T-helper 17 cell (primary cell): ENCODE measurements at places on chromosomes 7 and 10.
A peak's percentile ranks its signal among the peaks of the same experiment; 100 is the strongest.

GRCh38 chr7:139828446-139828845, 618 bp upstream of the TBXAS1 start:
- peaks cover 27% of the 10 kb centered on the region for H3K4me1 ChIP-seq
- peak overlapping the region; percentile 83 for H3K4me3 ChIP-seq
- no peaks in the 10 kb centered on the region for H3K36me3 ChIP-seq
- DNase-seq = no peak
- peaks cover 5% of the 10 kb centered on the region for H3K27me3 ChIP-seq

DNA sequence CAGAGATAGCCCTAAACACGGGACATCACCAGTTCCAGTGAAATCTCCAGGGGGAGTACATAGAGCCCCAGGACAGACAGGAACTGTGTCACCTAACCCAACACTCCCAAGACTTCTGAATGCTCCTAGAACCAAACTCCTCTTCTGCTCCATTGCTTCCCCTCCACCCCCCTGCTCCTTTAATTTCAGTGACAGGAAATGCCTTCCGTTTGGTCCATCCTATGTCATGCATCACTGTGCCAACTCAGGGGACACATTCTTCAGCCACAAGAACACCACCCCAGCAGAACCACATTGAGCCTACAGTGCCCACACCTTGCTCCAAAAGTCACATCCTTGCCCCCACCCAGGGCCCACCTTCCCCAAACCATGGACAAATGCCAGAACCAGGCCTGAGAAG, 100.5 kb downstream of the KCNMA1 start:
- H3K27ac ChIP-seq = no peak overlapping the region
- H3K36me3 ChIP-seq = no peaks in the 10 kb centered on the region
- peaks cover 5% of the 10 kb centered on the region for H3K27me3 ChIP-seq
- no peak for DNase-seq
- H3K4me1 ChIP-seq = no peaks in the 10 kb centered on the region
- no peak overlapping the region for H3K4me3 ChIP-seq

GRCh38 chr7:127918130-127918529, 113.1 kb downstream of the LRRC4 start:
- H3K4me1 ChIP-seq = peaks cover 6% of the 10 kb centered on the region
- H3K36me3 ChIP-seq = no peaks in the 10 kb centered on the region
- no peaks in the 10 kb centered on the region for H3K27me3 ChIP-seq
- H3K27ac ChIP-seq = no peak overlapping the region
- DNase-seq = no peak
- no peak overlapping the region for H3K4me3 ChIP-seq

DNA sequence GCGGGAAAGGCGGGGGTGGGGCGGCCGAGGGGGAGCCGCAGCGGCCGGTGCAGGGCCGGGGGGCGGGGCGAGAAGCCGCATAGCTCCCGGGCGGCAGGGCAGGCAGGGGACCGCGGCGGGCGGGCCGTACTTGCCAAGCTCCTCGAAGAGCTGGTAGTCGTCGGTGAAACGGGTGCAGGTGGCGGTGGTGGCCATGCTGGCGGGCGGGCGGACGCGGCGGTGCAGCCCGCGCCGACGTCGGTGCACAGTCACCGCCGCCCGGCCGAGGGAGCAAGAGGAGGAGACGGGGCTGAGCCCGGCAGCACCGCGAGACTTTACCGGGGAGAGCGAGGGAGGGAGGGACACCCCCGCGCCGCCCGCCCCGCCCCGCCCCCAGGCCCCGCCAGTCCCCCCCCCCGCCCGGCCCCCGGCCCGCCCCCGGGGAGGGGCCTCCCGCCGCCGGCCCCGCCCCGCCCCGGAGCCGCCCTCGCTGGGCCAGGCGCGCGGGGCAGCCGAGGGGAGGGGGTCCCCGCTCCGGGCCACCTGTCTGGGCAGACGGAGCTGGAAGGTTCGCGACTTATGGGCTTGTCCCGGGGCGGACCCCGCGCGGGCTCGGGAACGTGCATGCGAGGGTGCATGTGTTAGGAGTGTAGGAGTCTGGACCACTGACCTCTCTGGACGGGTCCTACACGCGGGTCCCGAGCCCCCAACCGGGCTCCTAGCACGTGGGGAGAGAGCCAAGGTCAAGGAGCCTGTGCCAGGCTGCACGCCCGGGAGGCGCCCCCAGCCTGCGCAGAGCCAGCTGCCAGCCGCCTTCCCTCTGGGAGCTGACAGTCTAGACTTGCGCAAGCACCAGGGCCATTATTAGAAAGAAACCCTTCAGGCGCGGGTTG, at the start of gene CAMK2G:
Gene CAMK2G (minus strand): TSS at position 289 of the 872 bp plus-strand sequence. CDS start 94 bp downstream, at position 195.
- peak; percentile 73 for DNase-seq
- H3K4me1 ChIP-seq = peaks cover 57% of the 10 kb centered on the region
- H3K4me3 ChIP-seq = peak within 1 kb of the TSS; percentile 90
- H3K27me3 ChIP-seq = no peaks in the 10 kb centered on the region
- peaks cover 3% of the 10 kb centered on the region for H3K36me3 ChIP-seq
- H3K27ac ChIP-seq = peak within 1 kb of the TSS; percentile 82

GRCh38 chr10:17249820-17250219, 21.8 kb downstream of the VIM start:
- H3K36me3 ChIP-seq = peaks cover 3% of the 10 kb centered on the region
- no peak overlapping the region for H3K4me3 ChIP-seq
- H3K4me1 ChIP-seq = peaks cover 2% of the 10 kb centered on the region
- no peak for DNase-seq
- H3K27me3 ChIP-seq = no peaks in the 10 kb centered on the region

GRCh38 chr10:124057601-124058000, 35.8 kb downstream of the CHST15 start:
- H3K36me3 ChIP-seq = no peaks in the 10 kb centered on the region
- no peak overlapping the region for H3K4me3 ChIP-seq
- H3K27me3 ChIP-seq = peaks cover 11% of the 10 kb centered on the region
- no peak overlapping the region for H3K27ac ChIP-seq
- peaks cover 2% of the 10 kb centered on the region for H3K4me1 ChIP-seq

DNA sequence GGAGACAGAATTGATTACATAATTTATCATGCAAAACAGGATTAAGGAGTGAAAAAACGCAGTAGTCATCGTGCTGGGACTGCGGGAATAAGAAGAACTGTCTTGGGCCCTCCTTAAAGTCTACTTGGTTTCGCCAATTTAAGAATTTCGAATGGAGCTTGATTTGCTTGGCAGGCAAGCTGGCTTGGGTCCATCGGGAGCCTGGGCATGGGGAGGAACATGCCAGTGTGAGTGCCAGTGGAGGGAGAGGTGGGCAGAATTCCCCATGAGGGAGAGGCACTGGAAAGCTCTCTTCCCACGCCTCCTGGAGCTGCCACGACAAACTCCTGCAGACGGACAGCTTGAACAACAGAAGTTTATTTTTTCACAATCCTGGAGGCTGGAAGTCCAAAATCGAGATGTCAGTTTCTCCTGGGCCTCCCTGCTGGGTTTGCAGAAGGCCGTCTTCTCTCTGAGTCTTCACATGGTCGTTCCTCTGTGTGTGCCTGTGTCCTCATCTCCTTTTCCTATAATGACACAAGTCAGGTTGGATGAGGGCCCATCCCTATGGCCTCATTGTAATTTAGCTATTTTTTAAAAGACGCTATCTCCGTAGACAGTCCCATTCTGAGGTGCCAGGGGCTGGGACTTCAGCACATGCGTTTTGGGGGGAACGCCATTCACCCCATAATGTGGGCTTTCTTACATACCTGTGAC, 528.7 kb upstream of the DPP6 start:
- H3K27me3 ChIP-seq = no peaks in the 10 kb centered on the region
- H3K36me3 ChIP-seq = no peaks in the 10 kb centered on the region
- no peak overlapping the region for H3K4me3 ChIP-seq
- H3K27ac ChIP-seq = no peak overlapping the region
- DNase-seq = no peak
- H3K4me1 ChIP-seq = no peaks in the 10 kb centered on the region

GRCh38 chr7:101804088-101804963, 13.1 kb upstream of the CUX1 start:
- peaks cover 2% of the 10 kb centered on the region for H3K36me3 ChIP-seq
- DNase-seq = no peak
- H3K27me3 ChIP-seq = peaks cover 30% of the 10 kb centered on the region
- peak overlapping the region; percentile 80 for H3K4me3 ChIP-seq

GRCh38 chr10:11586170-11586569, 25.3 kb downstream of the USP6NL start:
- peaks cover 5% of the 10 kb centered on the region for H3K27me3 ChIP-seq
- peaks cover 8% of the 10 kb centered on the region for H3K4me1 ChIP-seq
- DNase-seq = no peak
- no peak overlapping the region for H3K27ac ChIP-seq

DNA sequence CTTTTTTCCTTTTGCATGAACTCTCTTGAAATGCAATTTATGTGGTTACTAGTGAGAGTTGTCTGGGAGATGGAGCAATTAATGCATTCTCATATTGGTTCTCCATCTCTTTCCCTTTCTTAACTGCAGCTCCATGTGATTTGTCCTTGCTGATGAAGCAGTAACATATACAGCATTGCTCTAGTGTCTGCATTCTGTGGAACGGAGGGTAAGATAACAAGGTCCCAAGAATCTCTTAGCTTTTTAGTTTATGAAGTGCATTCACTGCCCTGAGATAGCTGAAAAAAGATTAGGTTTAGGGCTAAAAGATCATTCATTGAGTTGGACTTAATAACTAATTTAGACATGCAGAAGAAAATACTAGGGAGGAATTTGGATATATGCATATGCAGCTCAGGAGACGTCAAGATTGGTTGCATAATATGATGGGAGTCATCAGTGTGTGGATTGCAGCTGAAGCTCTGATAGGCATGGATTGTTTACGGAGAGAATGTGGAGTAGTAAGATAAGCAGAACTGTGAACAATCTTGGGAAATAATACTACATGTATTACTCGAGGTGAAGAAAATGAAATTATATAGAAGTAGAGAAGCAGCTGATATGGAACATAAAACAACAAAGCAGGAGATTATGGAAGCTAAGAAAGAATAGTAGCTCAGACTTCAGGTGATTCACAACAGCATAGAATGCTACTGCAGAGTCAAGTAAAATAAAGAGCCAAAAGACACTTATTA, 404.7 kb downstream of the ARL4A start:
- no peak for DNase-seq
- no peaks in the 10 kb centered on the region for H3K4me1 ChIP-seq
- peaks cover 3% of the 10 kb centered on the region for H3K36me3 ChIP-seq
- no peak overlapping the region for H3K4me3 ChIP-seq
- H3K27me3 ChIP-seq = peaks cover 37% of the 10 kb centered on the region
- no peak overlapping the region for H3K27ac ChIP-seq

DNA sequence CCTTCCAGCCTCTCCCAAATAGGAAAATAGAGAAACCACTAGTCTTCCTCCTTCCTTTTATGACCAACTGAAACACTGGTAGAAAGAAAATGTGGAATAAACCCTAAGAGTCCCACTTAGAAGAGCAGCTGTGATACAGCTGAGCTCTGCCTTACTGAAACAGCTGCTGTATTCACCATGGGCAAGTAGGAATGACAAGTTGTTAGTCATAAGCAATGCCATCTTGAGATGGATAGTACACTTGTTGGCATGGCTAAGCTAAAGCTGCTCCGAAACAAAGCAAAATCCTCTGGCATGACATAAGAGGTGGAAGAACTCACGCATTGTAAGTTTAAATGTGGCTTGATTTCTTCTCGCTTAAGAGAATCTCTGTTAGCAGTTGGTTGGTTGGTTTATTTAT, 48.3 kb upstream of the TMEM236 start:
- DNase-seq = no peak
- H3K27ac ChIP-seq = no peak overlapping the region
- H3K27me3 ChIP-seq = no peaks in the 10 kb centered on the region

DNA sequence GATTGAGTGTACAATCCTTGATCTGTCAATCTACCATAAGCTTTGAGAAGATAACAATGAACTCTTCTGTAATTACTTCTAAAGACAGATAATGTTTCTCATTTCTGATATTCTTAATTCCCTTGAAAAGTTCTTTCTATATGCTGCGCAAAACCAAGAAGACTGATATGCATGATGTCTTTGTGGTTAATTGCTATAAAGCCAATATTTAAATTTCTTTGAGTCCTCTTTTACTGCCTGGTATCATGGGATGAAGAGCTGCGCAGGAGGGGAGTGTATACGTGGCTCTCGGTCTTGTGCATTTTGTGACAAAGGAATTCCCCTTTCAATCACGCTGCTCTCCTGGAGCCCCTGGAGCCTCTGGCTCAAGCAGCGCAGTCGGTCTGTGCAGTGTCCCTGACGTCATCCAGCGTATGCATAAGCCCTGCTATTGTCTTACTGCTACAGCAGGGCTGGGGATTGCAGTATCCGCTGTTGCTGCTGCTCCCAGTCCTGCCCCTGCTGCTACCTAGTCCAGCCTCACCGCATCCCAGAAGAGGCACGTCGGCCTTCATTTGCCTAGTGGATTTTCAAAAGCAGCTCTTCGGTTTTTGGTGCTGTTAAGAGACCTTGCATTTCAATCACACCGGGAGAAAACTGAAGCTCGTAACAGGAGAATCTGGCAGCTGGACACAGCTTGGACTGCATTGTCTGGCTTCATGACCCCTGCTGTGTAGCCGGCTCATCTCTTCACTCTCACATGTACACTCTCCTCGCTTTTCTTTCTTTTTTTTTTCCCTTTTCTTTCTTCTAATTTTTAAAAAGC, 66.7 kb downstream of the ST7 start:
- DNase-seq = no peak
- peaks cover 22% of the 10 kb centered on the region for H3K4me1 ChIP-seq
- H3K27me3 ChIP-seq = no peaks in the 10 kb centered on the region
- no peaks in the 10 kb centered on the region for H3K36me3 ChIP-seq

DNA sequence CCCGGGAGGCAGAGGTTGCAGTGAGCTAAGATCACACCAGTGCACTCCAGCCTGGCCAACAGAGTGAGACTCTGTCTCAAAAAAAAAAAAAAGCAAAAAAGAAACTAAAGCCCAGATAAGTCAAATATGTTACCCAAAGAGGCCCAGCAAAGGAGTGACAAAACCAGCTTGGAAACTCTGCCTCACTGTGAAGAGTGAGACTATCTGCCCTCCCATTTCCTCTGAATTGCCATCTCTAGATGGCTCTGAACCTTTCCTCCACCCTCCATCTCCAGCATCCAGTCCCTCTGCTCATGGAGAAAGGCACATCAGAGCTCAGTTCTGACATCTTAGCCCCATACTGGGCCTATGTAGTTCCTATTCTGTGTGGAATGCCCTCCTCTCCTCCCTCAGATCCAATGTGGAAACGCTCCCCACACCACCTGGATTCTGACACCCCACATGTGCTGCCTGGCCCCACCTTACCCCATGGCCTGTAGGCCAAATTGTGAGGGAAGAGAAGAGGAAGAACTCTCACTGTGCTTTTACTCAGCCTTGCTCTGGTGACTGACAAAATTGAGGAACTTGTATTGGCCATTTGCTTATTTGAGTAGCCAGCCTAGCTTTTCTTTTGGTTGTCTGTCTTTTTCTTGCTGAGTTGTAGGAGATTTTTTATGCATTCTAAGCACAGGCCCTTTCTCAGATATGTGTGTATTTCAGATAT, 18.0 kb upstream of the NUDCD3 start:
- no peak overlapping the region for H3K27ac ChIP-seq
- peaks cover 15% of the 10 kb centered on the region for H3K27me3 ChIP-seq
- H3K4me3 ChIP-seq = no peak overlapping the region
- peaks cover 3% of the 10 kb centered on the region for H3K4me1 ChIP-seq
